Stimulated activated CD4-positive, alpha-beta T cell treated with anti-CD3 and anti-CD28 coated beads, TNF-alpha, amount 100 ng/mL, for 1 hour (primary cell): ENCODE measurements at places on chromosomes 1 and 21.

GRCh38 chr1:41447995-41448770 is 36.3 kb downstream of the EDN2 start:
- no peak for DNase-seq

- DNase-seq, result no peak
Measured at GRCh38 chr1:111988377-111988742, 1.1 kb downstream of the KCND3 start.

GRCh38 chr1:41997153-41997552 is 78.4 kb upstream of the HIVEP3 start:
- DNase-seq, result no peak

DNA sequence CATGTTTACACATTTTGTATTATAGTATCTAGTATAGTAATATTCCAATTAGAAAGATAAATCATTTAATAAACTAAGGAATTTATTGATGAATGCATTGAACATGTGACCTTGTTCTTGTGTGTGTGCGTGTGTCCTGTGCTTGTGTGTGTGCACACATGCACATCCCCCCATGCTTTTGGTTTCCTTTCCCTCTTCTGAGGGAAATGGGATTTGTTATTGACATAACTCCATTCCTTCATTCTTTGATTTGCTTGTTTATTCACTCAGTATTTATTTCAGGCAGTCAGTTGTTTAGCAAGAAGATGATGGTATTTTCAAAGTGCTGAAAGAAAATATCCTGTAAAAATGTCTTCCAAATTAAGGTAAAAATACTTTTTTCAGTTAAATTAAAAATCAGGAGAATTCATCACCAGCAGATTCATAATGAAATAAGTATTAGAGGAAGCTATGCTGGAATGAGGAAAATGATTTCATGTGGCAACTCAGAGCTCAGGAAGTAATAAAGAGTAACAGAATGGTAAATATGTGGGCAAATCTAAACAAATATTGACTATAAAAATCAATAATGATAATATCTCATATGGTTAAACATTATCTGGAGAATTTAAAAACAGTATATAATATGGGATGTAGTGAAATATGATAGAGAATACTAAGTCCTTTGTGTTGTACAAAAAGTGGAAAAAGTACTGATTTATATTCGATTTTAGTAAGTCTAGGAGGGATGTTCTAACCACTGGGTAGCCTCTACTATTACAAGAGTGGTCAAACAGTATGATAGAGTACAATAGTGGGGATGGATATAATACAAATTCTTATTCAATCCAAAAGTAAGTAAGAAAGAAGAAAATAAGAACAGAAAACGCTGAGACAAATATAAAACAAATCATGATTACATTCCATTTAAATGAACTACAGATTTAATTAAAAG is 35.2 kb upstream of the SIPA1L2 start:
- no peak for DNase-seq

DNA sequence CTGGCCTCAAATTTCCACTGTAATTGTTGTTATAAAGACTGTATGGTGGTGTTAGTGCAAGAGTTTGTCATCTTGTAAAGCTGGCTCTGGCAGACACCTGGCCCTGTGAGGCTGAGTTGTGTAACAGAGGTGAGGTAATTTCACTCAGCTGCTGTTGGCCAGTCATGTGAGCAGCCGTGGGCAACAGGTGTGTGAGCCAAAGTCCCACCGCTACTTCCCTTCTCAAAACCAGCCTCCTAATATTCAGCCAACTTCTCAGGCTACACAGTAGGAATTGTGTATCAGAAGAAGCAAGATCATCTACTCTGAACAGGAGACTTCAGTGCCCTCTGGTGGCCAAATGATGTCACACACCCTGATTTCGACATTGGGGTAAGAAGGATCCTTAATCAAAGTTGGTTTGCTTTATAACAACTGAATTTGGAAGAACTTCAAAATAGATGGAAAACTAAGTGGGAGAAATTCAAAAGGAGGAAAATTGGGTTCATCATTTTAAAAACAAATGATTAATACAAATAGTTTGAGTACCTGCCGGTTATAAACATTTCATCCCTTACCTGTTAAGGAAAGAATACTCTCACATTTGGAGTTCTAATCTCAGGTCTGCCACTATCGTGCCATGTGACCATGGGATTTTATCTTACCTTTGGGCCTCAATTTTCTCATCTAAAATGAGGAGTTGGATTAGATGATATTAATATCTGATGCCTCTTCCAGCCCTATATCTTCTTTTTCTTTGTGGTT is 2.6 kb upstream of the CREG1 start:
- DNase-seq, result peak; percentile 51

DNA sequence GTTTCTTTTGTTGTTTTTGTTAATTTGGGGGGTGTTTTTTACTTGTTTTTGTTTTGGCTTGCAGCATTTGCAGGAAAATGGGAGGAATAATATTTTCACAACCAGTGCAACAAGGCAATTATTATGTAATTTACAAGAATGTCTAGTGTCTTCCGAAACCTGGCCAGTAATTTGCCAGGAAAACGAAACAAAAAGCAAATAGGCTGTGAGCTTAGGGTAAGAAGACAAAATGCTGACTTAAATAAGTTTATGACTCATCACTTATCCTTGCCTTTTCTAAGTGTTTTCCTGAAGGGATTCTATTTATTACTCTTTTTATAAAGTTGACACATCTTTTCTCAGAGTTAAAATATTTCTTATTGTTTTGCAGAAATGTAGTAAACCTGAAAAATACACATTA is 49.8 kb downstream of the KCNT2 start:
- no peak for DNase-seq
